ENCODE measurements at places on chromosomes 11 and 22.

- no peak for DNase-seq
These were observed 18.0 kb downstream of the FAM227A start for GRCh38 chr22:38638216-38638615.

DNA sequence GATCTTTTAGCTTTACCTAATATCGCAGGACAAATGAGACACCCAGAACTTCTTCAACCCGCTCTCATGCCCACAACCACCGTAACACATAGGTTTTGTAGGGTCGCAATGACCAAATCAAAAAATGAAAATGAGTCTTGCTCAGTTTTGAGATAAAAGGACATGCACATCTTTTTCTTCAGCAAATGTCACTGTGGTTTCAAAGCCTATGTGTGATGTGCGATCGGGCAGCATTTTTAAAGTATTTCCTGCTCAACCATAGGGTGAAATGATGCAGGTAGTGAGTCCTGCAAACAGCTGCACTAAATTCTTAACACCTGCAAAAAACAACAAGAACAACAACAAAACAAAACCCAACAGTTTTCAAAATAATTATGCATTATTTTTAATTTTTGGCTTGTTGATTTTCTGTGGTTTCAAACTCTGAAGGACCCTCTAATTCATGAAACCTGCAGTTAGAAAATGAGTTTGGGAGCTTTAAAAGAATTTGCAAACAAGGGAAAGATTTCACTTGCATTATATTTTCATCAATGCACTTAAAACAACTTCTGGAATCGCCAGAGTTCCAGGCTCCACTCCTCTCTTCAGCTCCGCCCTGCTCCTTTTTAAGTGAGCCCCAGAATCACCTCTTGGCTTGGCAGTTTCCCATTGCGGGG, 79.4 kb downstream of the PRR5L start:
- no peak for DNase-seq

- no peak for DNase-seq
These were observed 81.2 kb downstream of the DSCAML1 start for GRCh38 chr11:117715801-117716200.

- no peak for DNase-seq
These were observed 8.7 kb downstream of the KDM4F start for GRCh38 chr11:95057959-95058358.

GRCh38 chr11:47352556-47352955, at the start of gene MYBPC3:
MYBPC3 (minus strand) TSS chr11:47352702; CDS start chr11:47352647, 55 bp downstream.
- DNase-seq: no peak

Measured in activated CD8-positive, alpha-beta memory T cell treated with anti-CD3 and anti-CD28 coated beads for 4 hours (primary cell).